Neural progenitor cell (in vitro differentiated cells): ENCODE measurements at places on chromosomes 7 and 10.

DNA sequence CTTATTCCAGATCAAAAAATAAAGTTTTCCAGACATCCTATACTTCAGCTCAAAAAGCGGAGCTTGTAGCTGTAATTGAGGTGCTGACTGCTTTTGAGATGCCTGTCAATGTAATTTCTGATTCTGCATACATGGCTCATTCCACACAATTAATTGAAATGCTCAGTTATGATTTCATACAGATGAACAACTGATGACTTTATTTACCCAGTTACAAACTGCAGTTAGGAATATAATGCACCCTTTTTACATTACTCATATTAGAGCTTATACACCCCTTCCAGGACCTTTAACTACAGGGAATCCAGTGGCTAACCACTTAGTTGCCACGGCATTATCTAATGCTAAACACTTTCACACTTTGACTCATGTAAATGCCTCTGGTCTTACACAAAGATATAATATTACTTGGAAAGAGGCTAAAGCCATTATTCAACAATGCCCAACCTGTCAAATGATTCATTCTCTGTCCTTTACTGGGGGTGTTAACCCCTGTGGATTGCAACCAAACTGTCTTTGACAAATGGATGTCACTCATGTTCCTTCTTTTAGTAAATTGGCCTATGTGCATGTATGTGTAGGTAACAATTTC, 147.3 kb downstream of the ZNF33B start:
- DNase-seq: no peak

GRCh38 chr10:35089611-35090161, 455 bp downstream of the CUL2 start:
- peak; percentile 15 for DNase-seq

GRCh38 chr10:74987339-74988053, 124.0 kb upstream of the SAMD8 start:
- DNase-seq: no peak

DNA sequence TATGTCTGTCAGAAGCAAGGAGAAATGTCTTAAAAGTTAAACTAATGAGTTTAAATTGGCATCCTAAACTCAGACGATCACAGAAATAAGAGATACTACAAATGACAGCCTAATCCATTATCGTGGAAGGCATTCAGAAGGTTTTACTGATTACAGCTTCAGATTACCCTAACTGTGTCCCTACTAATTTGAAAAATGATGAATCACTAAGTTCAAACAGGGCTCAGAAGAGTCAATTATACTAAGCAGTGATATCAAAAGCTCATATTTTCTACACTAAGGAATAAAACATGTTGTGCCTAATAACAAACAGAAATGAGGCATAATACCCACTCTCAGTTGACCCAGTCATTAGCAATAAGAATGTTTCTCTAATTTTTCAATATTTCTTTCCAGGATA, 152.0 kb upstream of the NRBF2 start:
- DNase-seq: no peak

- DNase-seq: no peak
Measured at GRCh38 chr7:101954499-101954898, 137.1 kb downstream of the CUX1 start.

DNA sequence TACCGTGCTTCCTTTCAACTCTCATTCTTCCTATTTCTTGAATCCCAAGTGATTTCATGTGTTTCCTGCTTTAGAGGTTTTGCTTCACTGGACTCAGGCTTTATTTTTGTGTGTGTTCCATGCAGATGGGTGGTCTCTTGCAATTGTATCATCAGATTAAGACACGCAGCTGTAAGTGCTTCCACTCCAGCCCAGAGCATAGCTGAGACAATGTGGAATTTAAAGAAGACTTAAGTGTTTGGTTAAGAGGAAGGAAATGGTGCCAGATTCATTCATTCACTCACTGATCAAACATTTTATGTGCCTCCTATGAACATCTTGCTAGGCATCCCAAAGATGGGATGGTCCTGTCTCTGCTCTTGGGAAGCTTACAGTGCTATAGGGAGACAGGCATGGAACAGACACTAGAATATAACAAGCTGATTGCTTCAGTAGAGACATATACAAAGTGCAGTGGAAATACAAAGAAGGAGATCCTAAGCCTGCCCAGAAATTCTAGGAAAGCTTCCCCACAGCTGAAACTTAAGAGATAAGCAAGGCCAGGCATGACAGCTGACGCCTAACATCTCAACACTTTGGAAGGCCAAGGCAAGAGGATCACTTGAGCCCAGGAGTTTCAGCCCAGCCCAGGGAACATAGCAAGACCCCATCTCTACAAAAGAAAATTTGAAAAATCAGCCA, 46.1 kb upstream of the LRRC17 start:
- no peak for DNase-seq

DNA sequence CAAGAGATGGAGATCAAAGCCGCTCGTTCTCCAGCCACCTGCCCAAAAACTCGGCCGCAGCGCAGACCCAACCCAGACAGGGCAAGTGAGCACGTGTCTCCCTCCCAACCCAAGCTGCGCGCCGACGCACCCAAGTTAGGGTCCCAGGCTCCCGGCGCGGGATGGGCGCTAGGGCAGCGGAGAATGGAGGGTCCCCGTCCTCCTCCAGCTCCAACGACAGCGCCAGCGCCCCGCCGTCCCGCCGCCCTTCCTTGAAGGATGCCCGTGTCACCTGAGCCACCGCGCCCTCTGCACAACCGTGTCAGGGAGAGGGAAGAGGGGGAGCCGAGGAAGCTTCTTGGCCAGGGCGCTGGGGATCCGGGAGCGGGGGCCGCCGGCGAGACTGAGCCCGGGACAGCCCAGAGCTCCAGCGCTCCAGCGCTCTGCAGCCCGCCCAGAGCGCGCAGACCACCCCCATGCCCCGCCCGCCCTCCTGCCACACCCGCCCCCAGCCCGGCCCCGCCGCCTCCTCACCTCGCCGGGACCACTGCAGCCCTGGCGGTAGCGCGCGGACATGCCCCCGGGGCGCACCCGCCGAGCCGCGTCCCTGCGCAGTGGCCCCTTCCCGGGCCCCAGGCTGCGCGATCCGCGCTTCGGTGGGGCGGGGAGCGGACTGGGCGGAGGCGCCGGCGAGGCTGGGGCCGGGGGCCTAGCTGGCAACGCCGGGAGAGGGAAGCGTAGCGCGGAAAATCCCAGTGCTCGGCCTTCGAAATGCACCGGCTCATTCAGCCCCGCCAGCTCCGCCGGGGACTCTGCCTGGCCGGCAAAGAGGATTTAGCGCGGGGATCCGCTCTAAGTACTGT, at the start of gene SLC16A12:
Gene SLC16A12, minus strand, starts transcription at position 424 of the 842 bp plus-strand sequence. CDS start 73,016 bp downstream, outside the sequence.
- peak; percentile 87 for DNase-seq

- peak; percentile 75 for DNase-seq
Measured at GRCh38 chr10:117005527-117006055, 604 bp upstream of the SHTN1 start.

GRCh38 chr7:151631570-151631952, 111.9 kb upstream of the RHEB start:
- DNase-seq: peak; percentile 80

GRCh38 chr10:128563387-128563786, 437.2 kb upstream of the MKI67 start:
- no peak for DNase-seq
